ENCODE measurements at places on chromosomes 12 and 14. TPM values are rescaled to one million over a fixed set of nuclear protein-coding genes. Genes with fewer than 3 reads are reported as not detected.

The KLC1 gene
- 82.9 TPM for polyA plus RNA-seq

The PPP1R36 gene
- polyA plus RNA-seq, result 0.48 TPM

The IFNG-AS1 gene
- polyA plus RNA-seq, result not detected

The CYP27B1 gene
- 1.9 TPM for polyA plus RNA-seq

The IL26 gene
- polyA plus RNA-seq, result not detected

The RFX4 gene
- polyA plus RNA-seq, result not detected

The PTPRB gene
- polyA plus RNA-seq, result 0.16 TPM

The RTN1 gene
- not detected for polyA plus RNA-seq

The ACSM4 gene
- polyA plus RNA-seq, result not detected

The TAS2R19 gene
- polyA plus RNA-seq, result 0.19 TPM

The GLTP gene
- 16.7 TPM for polyA plus RNA-seq

The KRT82 gene
- not detected for polyA plus RNA-seq

The COX8C gene
- polyA plus RNA-seq, result not detected

The NGB gene
- polyA plus RNA-seq, result not detected

The MMP19 gene
- 0.09 TPM for polyA plus RNA-seq

The MSRB3 gene
- 24.6 TPM for polyA plus RNA-seq

The C3AR1 gene
- polyA plus RNA-seq, result not detected

The TMCC3 gene
- polyA plus RNA-seq, result 0.50 TPM

The BMAL2 gene
- 13.5 TPM for polyA plus RNA-seq

The OTX2 gene
- polyA plus RNA-seq, result not detected

The IL23A gene
- polyA plus RNA-seq, result 0.31 TPM

The KCNK13 gene
- not detected for polyA plus RNA-seq

The WIF1 gene
- polyA plus RNA-seq, result not detected

The RD3L gene
- polyA plus RNA-seq, result not detected

The PPM1H gene
- 7.8 TPM for polyA plus RNA-seq

The FGF23 gene
- polyA plus RNA-seq, result not detected

The ANO2 gene
- not detected for polyA plus RNA-seq

The MORN3 gene
- 0.28 TPM for polyA plus RNA-seq

The RPL10L gene
- polyA plus RNA-seq, result not detected

The SYCP3 gene
- polyA plus RNA-seq, result 0.22 TPM

The GPR84 gene
- polyA plus RNA-seq, result 0.04 TPM

The CACNA2D4 gene
- polyA plus RNA-seq, result not detected

The AKAP6 gene
- 0.22 TPM for polyA plus RNA-seq

The CACNA1C gene
- not detected for polyA plus RNA-seq

The PRH2 gene
- polyA plus RNA-seq, result 0.19 TPM

The OGFOD2 gene
- polyA plus RNA-seq, result 18.2 TPM

The AQP2 gene
- not detected for polyA plus RNA-seq

The KRT80 gene
- 46.0 TPM for polyA plus RNA-seq

The PIK3C2G gene
- not detected for polyA plus RNA-seq

The HRK gene
- 0.13 TPM for polyA plus RNA-seq

The PPP1R1A gene
- not detected for polyA plus RNA-seq

The IRAK3 gene
- 0.16 TPM for polyA plus RNA-seq

The TESPA1 gene
- polyA plus RNA-seq, result not detected

The OTOGL gene
- polyA plus RNA-seq, result not detected

The PUS1 gene
- 55.0 TPM for polyA plus RNA-seq

Measured in A549 (cell line).